ENCODE measurements at places on chromosomes 12 and 14. TPM values are rescaled to one million over a fixed set of nuclear protein-coding genes. Genes with fewer than 3 reads are reported as not detected.
A peak's percentile ranks its signal among the peaks of the same experiment; 100 is the strongest.

CCDC60 gene
- total RNA-seq, result not detected

DNA sequence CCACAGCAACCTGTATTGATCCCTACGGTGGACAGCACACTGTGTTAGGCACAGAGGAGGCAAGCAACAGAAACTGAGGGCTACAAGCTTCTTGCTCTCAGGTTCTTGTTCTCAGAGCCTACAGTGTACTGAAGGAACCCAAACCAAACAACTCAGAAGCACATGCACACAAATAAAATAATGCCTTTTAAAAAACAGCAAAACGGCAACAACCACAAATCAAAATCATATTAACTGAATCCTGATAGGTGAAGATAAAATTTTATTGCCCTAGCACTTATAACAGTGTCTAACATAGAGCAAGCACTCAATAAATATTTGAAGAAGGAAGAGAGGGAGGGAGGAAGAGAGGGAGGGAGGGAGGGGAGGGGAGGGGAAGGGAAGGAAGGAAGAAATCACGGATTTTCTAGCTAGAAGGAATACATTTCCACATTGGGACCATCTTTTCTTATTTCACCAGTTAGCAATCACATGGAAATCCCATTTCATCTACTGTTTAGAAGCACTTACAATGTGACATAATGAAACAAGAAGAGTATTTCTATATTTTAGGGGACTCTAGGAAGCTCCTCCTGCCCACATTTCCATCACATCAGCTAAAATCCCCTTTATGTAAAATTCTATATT, 27.2 kb downstream of the DMAC2L start:
- no peak for DNase-seq

GRCh38 chr12:111011999-111012600, 91.7 kb upstream of the MYL2 start:
- DNase-seq, result no peak

DNA sequence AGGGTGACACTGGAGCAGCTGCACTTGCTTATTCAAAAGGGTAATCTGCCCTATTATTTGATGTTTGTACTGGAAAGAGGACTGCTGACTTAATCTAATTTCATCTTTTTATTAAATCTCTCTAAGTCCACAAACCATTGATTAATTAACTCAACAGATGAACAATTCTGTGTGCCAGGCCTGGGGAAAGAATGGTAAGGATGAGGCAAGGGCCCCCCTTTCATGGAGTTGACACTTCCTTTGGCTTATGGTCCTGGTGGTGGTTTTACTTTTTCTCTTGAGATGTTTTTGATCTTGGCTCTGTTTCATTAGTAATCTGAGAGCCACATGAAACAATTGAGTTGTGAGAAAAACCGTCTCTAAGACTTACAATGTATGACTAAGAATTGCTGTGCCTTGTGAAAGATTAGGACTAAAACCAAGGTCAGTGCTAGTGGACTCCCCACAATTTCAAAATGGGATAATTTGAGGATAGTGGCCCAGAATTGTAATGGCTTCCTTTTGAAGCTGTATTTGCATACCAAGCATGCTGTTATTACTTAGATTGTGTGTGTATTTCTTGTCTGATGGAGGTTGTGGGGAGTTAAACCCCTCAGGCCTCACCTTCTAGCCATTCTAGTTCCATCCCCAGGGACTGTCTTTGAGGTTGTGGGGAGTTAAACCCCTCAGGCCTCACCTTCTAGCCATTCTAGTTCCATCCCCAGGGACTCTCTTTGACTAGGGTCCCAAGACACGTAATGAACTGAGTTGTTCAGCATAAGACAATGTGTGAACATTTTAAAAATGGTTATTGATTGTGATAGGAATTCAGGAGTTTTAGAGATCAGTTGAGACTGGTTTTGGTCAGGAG, 52.5 kb upstream of the EVL start:
- DNase-seq, result no peak

FAM222A gene
- 0.78 TPM for total RNA-seq

PLEKHH1 gene
- total RNA-seq, result 12.5 TPM

CLEC9A gene
- not detected for total RNA-seq

DNA sequence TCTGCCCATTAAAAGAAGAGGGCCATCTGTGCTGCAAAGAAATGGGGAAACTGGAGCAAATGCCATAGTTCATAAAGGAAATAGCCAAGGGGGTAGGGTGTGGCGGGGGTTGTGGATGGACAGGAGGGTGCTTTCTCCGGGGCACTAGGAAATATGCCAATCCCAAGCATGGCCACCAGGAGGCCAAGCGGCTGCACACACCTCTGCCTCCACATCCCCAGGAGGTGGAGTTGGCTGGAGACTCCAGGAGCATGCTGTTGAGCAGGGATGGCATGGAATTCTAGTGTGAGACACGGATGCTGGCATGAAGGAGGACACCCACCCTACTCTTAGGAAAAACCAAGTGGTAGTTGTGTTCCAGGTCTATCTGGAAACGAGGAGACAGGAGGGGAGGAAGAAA, 25.2 kb downstream of the NID2 start:
- DNase-seq, result peak; percentile 60

DNA sequence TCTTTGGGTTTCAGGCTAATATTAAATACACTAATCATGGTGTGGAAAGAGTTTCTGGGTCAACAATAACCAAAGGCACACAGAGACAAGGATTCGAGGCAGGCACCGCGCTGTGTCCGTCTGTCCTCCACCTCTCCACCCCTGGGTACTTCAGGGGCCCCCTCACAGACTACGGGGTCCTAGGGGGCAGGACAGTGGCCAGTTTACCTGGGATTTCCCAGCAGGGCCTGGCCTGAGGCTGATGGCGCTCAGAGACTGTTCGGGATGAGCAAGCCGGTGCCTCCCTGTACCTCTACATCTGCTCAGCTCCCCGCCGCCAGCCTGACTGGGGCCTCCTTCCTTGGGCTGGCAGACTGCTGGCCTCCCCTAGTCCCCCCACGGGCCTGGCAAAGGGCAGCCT, 18.1 kb upstream of the EIF5 start:
- no peak for DNase-seq

- DNase-seq, result no peak
Observed at GRCh38 chr12:92779902-92780301, 77.1 kb downstream of the PLEKHG7 start.
